ENCODE measurements at places on chromosomes 13 and 19.
A peak's percentile ranks its signal among the peaks of the same experiment; 100 is the strongest.

DNA sequence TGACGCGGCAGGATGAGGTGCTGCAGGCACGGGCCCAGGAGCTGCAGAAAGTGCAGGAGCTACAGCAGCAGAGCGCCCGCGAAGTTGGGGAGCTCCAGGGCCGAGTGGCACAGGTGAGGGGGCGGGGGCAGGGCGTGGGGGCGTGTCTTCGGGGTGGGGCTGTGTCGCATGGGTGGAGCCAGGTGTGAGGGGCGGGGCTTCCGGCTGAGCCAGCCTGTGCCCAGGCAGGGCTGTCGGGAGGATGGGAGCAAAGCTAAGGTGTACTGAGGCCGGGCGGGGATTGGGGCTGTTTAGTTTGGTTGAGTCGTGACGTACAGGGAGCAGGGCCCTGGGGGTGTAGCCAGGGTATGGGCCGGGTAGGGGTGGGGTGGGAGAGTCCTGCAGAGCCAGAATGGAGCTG is 62.3 kb downstream of the KCNC3 start:
- peak; percentile 17 for DNase-seq

- DNase-seq: peak; percentile 53
Observed at GRCh38 chr19:1251330-1252220, 3.2 kb downstream of the MIDN start.

DNA sequence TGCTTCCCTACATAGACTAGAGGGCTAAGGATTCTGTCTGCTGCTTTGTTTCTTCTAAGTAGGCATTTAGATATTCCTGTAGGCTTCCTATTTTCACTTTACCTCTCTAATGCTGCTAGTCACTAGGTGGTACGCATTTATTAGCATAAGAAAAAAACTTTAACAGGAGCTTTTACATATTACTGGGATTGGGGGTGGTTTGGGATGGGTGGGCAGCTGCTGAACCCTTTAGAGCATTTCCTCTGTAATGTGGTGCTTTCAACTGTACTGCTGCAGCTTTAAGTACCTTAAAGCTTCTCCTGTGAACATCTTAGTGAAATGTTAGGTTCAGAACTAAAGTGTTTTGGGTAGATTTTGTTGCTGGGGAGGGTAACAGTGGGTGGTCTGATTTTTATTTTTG is 92.6 kb downstream of the ZNF486 start:
- no peak for DNase-seq

- no peak for DNase-seq
Observed at GRCh38 chr19:51600940-51601580, 29.1 kb downstream of the SIGLEC5 start.

Data from activated T-cell treated with anti-CD3 and anti-CD28 coated beads for 4 hours (primary cell).